ENCODE measurements at places on chromosomes 1 and 21.
A peak's percentile ranks its signal among the peaks of the same experiment; 100 is the strongest.

DNA sequence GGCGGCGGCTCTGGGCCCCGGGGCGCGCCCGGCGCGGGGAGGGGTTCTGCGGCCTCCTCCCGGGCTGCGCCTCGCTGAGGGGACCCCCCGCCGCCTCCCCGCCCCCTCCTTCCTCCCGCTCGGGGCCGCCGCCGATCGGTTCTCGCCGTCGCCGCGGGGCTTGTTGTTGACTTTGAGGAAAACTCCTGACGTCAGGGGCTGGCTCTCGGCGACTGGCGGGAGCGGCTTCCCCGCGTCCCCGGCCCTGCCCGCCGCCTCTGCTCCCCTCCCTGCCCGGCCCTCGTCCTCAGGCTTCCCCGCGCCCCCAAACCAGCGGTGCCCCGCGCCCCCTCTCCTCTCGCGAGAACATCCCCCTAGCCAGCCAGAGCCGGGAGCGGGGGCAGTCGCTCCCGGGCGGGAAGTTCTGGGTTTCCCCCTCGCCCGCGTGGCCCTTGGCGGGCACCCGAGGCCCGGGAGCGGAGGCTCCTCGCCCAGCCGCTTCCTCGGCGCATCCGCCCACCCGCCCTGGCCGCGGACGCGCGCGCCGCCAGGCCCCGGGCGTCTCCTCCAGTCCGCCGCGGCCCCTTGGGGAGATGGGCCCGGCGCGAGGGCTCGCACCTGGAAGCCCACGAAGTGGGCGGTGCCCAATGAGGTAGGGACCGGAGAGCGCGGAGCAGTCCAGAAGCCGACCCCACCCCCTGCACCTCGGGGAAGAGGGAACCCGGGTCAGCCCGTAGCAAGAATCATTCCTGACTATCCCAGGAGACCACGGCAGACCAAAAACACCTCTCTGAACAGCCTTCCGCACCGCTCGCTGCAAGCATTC lies 611 bp upstream of the AKT3 start:
- DNase-seq: peak; percentile 89

DNA sequence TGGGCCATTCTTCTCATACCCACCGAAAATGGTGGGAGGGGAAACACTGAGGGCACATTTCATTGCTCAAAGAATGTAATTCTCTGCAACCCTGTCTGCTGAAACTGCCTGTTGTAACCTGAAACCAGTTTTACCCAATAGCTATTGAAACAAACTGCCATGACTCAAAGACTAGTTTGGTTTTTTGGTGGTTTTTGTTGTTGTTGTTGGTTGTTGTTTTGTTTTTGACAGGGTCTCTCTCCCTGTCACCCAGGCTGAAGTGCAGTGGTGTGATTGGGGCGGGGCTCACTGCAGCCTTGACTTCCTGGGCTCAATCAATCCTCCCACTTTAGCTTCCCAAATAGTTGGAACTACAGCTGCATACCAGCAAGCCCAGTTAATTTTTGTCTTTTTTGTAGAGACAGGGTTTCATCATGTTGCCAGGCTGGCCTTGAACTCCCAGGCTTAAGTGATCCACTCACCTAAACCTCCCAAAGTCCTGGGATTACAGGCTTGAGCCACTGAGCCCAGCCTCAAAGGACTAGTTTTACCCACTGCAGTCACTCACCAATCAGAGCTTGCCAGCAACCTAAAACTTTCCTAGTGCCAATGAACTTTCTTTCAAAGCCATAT lies 2.1 kb upstream of the IPP start:
- no peak for DNase-seq

GRCh38 chr1:31266547-31266946 lies 26.9 kb upstream of the NKAIN1 start:
- no peak for DNase-seq

DNA sequence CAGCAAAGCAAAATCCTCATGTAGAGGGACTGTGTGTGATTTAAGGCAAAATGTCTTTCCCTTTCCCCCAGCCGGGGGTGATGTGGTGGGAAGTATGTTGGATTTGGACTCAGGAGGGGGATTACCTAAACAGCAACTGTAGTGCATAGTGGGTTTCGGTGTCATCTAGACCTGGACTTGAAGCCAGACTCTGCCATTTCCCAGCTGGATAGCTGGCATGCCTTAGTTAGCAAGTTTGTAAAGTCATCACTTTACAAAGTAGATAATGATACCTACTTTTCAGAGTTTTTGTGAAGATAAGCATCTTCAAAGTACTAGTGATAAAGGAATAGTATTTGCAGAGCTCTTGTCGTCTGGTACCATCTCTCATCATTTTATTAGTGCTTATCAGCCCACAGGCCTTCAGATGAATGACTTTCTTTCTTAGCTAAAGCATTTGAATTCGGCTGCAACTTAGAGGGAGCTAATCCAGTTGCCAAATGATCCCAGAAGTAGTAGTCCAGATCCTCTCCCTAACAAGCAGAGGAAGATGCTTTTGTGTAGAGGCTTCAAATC lies 56.2 kb upstream of the ROR1 start:
- DNase-seq: no peak

DNA sequence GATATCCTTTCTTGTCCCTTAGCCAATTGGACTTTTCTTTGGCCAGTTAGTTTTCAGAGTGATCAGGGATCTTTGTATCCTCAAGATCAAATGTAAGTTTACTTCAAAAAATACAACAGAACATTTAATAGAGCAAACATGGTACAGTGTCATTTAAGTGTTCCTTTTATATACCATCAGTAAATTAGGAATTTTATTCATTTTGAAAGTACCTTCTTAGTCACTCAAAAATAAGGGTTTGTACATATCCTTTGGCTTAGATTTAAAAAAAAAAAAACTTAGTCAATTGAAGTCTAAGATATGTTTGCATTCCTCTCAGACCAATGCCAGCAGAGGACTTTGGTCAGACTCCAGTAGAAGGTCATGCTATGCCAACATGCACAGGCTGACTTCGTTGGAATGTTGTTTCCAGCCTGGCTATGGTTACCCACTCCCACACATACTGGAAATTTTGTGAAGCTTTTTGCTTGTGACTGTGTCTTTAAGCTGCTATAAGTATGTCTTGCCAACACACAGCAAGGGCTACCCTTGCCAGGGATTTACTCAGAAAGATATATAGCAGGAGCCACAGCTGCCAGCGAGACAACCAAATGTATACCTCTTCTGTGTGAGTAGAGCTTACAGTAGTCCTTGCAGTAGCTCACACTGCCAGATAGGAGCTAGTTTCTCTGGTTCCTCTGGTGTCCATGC lies 81.5 kb upstream of the LRIF1 start:
- DNase-seq: no peak

GRCh38 chr1:18085387-18086074 lies 22.1 kb upstream of the IGSF21 start:
- DNase-seq: no peak

GRCh38 chr1:179178950-179179349 lies 50.5 kb downstream of the ABL2 start:
- no peak for DNase-seq

DNA sequence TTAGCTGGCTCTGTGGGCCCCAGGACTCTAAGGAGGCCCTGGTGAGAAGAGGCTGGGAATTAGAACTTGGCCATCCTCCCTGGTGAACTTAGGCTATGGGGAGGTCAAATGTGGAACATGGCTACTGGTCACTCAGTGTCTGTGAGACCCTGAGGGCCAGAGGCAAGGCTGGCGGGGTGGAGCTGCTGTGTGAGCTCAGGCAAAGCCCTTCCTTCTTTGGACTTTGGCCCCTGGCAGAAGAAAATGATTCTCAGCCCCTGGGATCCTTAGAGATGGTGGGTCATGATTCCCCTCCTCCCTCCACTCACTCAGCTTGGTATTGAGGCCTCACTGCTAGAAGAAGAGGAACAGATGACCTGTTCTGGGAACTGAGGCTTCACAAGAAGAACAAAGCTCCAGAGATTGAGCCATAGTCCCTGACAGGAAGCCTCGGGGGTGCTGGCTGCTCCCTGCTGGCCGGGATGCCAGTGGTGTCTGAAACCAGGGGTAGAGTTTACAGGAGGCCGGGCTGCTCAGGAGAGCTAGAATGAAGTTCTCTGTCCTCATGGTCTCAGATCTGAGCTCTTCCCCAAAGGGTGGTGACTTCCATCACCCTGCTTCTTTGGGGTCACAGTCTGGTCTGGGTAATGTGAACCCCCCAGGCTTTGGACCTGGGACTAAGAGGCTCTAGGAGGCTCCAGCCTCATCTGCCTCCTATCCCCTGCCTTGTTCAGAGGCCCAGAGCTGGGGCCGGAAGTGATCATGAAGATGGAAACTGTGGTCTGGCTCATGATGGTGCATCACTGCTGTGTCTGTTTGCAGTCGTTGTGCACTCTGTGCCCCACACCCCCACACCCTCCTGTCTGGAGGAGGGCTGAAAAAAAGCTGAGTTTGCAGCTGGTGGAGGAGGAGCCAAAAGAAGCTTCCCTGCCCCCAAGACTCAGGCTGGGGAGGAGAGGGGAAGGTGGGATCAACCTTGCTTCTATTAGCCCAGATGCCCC lies 905 bp downstream of the BTBD19 start:
- DNase-seq: no peak

DNA sequence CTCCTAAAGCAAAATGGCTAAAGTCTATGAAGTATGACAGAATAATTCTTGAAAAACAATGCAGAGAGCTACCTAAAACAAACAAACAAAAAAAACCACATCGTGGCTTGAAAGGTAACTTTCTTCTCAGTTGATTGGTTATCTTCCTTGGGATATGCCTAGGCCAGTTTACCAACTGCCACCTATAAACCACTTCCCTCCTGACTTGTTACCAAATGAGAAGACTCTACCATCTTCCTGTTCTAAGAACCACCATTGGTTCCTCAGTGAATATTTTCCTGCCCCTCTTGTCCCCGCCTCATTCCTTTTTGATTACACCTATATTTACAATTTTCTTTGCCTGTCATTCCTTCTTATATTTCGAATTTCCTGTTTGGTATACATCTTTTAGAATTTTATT lies 336.6 kb downstream of the SIPA1L2 start:
- DNase-seq: no peak

GRCh38 chr1:61337441-61337951 lies 255.1 kb downstream of the NFIA start:
- DNase-seq: no peak

DNA sequence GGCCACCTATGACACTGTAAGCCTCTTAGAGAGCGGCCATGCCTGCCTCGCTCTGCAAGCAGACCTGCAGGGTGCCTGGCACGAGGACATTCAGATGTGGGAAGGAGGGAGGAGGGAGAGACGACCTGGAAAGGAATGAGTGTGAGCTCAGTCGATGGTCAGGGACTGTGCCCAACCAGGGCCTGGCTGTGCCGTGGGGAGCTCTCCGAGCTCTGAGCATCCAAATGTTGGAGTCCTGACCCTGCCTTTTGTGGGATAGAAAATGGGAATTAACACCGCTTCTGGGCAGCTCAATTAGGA lies 7.3 kb downstream of the CSTB start:
- no peak for DNase-seq

DNA sequence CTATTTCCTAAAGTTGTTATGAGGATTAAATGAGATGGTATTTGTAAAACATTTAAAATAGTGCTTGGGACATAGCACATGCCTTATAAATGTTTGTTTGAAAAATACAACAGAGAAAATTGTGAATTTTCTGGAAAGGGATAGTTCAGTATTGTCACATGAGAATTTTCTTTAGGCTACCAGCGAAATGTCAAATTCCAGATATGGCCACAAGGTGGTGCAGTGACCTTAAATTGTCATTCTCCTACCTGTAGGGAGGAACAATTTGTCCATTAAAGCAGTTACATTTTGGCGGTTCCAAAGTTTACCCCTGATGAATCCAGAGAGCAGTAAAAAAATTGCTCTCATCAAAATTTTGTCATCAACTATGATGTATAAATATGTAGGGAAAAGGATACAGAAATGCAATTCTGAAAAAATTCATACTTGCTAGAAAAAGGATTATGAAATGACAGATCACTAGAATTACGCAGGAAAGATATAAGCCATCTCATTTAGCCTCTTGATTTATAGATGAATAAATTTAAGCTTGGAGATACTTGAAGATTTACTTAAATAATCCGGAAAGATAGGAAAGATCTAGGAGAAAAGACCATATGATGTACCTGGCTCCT lies 50.2 kb upstream of the TSHB start:
- DNase-seq: peak; percentile 58

GRCh38 chr1:198623752-198624647 lies 14.8 kb upstream of the PTPRC start:
- DNase-seq: no peak

DNA sequence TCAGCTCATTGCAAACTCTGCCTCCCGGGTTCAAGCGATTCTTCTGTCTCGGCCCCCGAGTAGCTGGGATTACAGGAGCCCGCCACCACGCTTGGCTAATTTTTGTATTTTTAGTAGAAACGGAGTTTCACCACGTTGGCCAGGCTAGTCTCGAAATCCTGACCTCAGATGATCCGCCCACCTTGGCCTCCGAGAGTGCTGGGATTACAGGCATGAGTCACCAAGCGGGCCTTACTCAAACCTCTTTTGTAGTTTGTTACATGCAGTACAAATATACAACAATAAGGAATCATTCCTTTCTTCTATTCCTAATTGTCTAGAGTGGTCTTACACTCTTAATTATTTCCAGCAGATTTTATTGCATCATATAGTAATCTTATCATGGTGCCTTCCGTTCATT lies 16.6 kb downstream of the SPATA17 start:
- no peak for DNase-seq

DNA sequence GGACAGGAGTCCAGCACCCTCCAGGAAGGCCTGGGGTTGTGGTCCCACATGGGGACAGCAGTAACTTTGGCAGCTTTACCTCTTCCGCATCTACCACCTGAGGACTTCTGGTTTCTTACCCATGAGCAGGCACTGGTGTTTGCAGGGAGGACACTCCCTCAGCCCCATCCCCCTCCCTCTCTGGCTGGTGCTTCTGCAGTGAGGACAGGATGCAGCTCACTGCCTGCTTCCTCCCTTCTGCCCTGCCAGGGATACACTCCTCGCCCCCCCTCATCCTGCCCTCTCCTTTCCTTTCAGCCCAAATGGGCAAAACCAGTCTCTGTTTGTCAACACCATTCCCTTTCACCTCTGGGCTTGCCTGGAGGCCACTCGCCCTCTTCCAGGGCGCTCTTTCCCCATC lies 62.4 kb downstream of the KIRREL1 start:
- DNase-seq: no peak

- no peak for DNase-seq
Observed at GRCh38 chr1:26482921-26483320, 10.7 kb downstream of the HMGN2 start.

DNA sequence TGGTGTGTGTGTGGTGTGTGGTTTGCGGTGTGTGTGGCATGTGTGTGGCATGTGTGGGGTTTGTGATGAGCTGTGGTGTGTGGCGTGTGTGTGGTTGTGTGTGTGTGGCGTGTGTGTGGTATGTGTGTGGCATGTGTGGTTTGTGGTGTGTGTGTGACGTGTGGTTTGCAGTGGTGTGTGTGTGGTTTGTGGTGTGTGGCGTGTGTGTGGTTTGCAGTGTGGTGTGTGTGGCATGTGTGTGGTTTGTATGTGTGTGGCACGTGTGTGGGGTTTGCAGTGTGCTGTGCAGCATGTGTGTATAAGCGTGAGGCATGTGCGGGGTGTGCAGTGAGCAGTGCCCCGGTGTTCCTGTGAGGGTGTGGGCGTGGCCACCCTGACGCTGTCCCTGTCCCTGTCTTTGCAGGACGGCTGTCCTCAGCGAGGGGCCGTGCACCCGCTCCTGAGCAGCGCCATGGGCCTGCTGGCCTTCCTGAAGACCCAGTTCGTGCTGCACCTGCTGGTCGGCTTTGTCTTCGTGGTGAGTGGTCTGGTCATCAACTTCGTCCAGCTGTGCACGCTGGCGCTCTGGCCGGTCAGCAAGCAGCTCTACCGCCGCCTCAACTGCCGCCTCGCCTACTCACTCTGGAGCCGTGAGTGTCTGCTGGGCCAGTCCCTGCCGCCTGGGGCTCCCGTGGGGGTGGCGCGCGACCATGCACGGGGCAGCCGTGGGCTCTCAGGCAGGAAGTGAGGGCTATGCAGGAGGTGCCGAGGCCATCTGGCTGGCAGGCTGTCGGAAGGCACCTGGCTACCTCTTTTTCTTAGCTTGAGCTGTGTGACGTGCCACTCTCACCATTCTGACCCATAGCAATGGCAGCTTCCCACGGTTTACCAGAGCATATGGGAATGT lies 52.6 kb upstream of the TRAPPC10 start:
- DNase-seq: no peak

Data from BE2C (cell line).